ENCODE measurements at places on chromosomes 16 and 17.

DNA sequence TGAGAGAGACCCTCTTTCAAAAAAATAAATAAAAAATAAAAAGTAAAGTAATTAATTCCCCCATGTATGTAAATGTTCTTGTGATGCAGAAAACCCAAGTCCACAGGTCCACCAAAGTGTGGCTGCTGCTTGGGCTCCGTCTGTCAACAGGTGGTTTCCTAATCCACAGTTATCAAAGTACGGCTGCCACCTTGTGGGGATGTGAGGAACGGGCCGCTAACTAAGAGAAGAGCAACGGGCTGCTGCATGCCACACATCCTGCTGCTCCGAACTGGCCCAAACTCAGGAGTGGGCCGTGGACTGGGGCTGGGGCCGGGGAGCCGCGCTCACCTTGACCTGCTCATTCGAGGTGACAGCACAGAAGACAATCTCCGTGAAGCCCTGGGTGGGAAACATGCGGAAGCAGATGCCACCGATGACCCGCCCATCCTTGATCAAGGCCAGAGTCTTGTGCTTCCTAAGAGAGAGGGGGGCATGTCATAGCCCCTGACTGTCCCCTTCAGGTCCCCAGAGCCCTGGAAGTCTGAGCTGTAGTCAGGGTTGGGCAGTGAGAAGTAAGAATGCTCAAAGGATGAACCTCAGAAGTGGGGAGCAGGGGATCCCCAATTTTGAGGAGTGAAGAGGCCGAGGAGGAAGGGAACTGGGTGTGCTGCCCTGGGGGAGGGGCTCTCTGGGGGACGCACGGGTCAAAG is 4.3 kb downstream of the KAT2A start:
- DNase-seq: no peak

- DNase-seq: no peak
These were observed 12.4 kb downstream of the ALOX12B start for GRCh38 chr17:8075081-8075480.

DNA sequence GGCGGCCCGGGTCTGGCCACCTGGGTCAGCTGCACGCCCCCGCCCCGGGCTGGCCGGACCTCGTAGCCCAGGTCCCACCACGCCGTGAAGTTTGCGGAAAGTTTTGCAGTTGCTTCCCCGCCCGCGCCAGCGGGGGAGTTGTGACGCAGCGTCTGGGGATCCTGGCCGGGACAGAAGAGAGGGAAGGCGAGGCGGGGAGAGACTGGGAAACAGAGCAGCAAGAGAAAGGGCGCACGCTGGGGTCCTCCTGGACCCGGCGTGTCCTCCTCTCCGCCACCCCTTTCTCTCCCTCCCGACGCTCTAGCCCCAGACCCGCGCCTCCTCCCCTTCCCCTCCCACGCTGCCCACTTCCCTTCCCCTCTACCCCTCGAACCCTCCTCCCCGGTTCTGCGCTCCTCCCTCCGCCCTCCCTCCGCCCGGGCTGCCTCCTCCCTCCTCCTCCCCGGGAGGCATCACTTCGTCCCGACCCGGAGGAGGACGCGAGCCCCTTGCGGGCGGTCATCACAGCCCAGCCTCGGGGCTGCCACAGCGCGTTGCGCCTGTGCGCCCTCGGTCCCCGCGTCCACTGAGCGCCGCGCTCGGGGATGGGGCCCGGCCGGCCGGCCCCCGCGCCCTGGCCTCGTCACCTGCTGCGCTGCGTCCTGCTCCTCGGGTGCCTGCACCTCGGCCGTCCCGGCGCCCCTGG is at the start of gene MRC2:
Gene MRC2, plus strand, starts transcription at position 452 of the 685 bp plus-strand sequence. Its CDS starts 133 bp downstream, at position 585.
- DNase-seq: no peak

- no peak for DNase-seq
These were observed 17.9 kb downstream of the UTP4 start for GRCh38 chr16:69150146-69150865.

GRCh38 chr17:41416479-41416878 is 7.9 kb downstream of the KRT37 start:
- DNase-seq: no peak

DNA sequence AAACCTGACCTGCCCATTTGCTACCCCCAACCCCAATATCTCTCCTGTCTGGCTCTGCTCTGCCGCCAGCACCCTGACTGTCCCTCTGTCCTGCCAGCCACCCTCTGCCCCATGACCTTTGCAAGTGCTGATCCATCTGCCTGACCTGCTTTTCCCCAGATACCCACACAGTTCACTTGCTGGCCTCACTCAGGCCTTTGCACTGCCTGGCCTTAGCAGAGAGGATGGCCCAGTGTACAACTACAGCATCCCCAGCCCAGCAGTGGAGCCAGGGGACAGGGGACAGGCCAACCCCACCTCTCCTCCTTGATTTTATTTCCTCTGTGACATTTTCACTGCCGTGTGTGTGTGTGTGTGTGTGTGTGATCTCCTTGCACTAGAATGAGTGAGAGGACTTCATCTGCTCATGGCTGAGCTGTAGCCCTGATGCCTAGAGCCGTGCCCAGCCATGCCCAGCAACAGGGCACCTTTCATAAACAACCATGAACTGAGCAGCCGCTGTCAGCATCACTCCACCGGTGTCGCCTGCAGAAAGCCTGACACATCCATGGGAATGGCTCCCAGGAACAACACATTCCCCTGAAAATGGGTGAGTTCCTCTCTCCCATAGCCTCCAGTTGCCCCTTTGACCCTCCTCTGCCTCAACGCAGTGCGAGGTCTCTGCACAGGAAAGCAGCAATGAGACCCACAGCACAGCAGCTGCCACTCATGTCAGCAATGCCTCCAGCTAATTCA is 36.0 kb upstream of the RBFOX3 start:
- DNase-seq: no peak

- no peak for DNase-seq
These were observed 27.3 kb upstream of the ITGA2B start for GRCh38 chr17:44416558-44417289.

GRCh38 chr16:1309888-1310831 is 724 bp downstream of the UBE2I start:
- no peak for DNase-seq

GRCh38 chr17:2794111-2794803 is 2.0 kb upstream of the RAP1GAP2 start:
- DNase-seq: no peak

DNA sequence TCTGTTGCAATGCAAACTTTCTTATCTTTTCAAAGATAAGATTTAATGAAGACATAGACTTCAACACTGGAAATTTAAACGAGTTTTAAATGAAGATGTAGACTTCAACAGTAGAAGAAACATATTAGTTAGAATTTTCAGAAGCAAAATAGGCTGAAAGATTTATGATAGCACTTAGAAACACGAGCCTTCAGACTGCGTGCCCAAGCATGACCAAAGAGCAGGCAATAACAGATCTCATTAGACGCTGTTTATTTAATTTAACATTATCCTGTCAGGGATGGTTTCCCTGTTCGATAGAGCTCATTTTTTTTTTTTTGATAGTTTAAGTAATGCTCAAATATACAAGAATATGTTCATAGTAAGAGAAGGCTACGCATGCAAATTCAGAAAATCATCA is 604.7 kb upstream of the SOX9 start:
- DNase-seq: no peak

DNA sequence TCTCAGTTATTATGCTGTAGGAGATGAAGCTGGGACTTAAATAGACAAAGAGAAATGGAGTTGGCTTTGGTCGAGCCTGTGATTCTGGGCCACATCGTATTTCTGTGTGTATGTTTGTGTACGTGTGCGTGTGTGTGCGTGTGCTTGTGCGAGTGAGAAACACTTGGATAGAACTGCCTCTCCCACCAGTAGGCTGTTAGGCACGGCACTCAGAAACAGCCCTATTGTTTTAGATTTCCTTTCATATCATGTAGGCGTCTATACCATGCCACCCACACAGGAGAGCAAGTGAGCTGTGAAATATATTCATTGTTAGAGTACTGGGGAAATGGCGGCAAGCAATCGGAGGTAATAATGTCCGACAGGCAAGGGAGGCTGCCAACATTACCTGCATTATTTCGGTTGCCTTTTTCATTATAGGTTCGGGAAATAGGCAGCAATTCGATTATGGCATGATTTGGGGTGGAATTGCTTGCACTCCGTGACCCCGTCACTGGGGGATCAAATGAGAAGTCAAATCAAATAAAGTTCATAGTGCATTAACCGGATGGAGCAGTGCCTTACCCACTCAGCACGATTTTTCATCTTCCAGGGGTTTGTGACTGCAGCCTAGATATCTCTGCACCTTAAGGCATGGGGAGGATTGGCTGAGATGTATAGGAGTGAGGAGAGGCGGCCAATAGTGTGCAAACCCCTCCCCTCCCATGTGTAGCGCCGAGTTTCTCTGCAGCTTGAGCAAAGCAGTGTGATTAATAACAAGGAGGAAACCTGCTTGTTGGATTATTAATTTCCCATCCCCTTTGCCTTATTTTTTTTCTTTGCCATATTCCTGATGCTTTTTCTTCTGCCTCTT is 89.6 kb downstream of the RBFOX1 start:
- DNase-seq: no peak

- DNase-seq: no peak
These were observed 42.4 kb upstream of the SLC38A10 start for GRCh38 chr17:81337476-81337879.

DNA sequence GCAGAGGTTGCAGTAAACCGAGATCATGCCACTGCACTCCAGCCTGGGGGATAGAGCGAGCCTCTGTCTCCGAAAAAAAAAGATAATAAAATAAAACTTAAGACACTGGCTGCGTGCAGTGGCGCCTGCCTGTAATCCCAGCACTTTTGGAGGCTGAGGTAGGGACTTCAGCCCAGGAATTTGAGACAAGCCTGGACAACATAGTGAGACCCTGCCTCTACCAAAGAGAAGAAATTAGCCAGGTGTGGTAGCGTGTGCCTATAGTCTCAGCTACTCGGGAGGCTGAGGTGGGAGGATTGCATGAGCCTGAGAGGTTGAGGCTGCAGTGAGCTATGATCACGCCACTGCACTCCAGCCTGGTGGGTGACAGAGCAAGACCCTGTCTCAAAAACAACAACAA is 26.6 kb downstream of the RARA start:
- DNase-seq: no peak

GRCh38 chr16:9422762-9423513 is 331.5 kb downstream of the HAPSTR1 start:
- no peak for DNase-seq

GRCh38 chr16:88936556-88937205 is 40.3 kb downstream of the CBFA2T3 start:
- DNase-seq: no peak

DNA sequence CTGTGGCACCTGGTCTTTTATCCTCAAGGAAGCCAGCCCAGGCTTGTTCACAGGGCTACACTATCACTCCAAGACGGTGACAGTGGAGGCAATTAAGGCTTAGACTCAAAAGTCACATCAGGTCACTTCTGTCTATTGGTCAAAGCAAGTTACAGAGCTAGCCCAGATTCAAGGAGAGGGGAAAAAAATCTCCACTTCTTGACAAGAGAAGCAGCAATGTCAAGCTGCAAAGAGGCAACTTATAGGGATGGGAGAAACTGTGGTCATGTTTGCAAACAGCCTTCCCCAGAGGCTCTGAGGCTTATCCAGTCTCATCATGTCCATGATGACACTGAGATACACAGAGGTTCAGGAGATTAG is 31.6 kb downstream of the SERPINF1 start:
- DNase-seq: no peak

DNA sequence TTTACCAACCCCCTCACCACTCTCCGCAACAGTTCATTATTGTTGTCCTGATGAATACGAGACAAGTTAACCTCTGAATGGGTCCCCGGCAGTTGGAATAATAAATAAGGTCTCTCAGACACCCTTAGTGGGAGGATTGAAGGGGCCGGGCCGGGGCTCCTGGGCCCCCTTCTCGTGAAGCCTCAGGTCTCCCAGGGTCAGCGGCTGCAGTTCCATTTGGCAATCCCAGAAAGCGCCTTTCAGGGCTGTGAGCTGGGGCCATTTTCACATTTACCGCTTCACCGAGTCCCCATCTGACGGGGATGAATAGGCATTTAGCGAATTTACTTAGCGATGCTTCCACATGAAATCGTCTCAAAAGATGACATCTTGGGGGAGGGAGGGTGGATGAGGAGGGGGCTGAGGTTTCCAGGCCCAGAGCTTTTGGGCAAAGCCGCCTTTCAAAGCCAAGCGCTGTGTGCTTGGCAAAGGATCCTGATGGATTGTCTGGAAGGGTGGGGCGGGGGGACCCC is 309.8 kb downstream of the XYLT1 start:
- no peak for DNase-seq

- no peak for DNase-seq
These were observed 18.1 kb downstream of the TMC6 start for GRCh38 chr17:78110363-78111015.

DNA sequence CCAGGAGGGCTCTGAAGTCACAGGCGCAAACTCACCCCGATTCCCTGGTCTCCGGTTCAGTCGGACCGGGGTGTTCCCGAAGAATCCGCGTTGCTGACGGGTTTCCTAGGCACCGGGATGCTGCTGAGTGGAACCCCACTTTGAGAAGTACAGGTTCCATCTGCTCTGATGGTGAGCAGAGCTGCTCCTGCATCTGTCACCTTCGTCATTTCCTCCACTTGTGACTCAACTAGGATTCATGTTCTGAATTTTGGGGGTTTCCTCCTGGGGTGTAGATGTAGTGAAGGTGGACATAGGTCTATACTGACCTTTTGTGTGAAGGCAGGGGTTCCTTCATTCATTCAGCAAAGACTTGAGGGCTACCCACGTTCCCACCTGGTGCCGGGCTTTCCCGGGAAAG is 25.0 kb downstream of the LGALS3BP start:
- DNase-seq: no peak

DNA sequence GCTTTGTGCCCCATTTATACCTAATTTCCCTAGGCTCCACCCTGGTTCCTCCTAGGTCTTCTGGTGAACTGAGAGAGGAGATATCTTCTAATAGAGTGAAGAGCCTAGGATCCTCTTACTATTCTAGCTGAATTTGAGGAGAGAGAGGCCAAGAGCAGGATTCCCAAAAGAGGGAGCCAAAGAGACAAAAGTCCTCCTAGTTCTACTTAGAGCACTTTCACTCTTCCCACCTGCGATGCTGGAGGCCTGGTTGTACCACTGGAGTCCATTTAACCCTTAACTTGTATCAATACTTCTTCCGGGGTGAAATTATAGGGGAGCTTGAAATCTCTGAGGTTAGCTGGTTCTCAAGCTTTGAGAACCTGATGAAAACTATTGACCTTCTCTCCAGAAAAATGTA is 3.4 kb upstream of the SSH2 start:
- DNase-seq: no peak

DNA sequence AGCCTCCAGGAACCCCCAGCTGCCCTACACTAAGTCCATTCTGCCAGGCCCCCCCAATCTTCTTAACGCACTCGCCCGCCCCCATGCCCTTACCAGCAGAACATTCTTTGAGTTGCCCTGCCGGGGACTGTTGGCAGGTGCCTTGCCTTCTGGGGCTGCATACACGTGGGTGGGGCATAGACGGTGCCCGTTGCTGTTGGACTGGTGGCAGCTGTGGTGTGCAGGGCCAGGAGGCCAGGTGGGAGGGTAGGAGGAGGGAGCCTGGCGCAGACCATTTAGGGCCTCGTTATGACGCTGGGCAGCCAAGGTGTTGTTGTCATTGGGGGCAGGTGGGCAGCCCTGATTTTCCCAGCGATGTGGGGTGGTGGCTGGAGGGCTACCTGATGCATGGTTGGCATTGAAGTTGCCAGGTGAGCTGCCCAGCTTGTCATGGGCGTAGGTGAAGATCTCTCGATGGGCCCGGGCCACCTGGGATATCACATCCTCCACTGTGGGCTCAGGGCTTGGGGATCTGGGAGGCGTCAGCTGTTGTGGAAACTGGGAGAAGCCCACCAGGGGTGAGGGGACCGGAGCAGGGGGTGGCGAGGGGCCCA is 4.9 kb downstream of the NR1D1 start:
- no peak for DNase-seq

GRCh38 chr17:76134911-76135809 is 5.9 kb downstream of the FOXJ1 start:
- no peak for DNase-seq

- DNase-seq: no peak
These were observed 52.9 kb downstream of the TTC19 start for GRCh38 chr17:16052486-16052885.
